Osteoblast (primary cell): ENCODE measurements at places on chromosomes 13 and 19. TPM values are rescaled to one million over a fixed set of nuclear protein-coding genes. Genes with fewer than 3 reads are reported as not detected.

DNA sequence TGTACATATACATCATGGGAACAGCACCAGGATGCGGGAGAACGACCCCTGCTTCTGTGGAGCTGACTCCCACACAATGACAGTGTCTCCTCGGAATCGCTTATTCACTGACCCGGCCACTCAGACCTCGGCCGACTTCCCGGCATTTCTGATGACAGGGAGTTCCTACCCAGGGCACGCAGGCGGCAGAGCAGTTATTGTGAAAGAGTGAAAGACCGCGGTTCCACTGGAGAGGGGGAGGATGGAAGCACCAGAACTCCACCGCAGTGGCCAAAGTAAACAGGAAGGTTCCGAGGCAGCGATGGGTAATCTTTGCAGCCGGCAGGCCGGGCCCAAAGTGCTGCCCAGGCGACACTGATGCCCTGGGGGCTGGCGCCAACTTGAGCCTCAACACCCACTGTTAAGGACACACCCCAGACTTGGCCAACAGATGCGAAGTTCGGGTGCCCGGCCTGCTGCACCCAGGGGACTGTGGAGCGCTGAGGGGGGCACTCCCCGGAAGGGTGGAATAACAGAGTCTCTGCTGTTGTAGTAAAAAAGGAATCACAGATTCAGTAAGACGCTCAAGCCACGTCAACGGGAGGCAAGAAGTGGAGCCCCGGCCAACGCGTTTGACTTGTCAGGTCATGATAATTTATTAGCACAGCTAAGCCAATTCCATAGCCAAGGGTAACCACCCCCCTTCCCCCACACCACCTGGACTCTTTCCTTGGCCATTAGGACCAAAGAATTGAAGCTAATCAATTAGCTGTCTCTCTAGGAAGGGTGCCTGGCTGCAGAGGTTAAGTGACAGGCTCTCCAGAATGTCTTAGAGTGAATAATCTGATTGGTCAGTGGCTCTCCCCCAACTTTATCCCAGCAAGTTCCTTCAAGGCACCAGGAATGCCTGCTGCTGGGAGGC lies 5.8 kb downstream of the MLLT1 start:
- DNase-seq: peak; percentile 99

GRCh38 chr13:48251611-48252081 lies 18.6 kb downstream of the ITM2B start:
- DNase-seq: no peak

Gene PEG3
- total RNA-seq: 1.2 and 1.8 TPM in 2 replicates

GRCh38 chr13:25378528-25378927 lies 6.8 kb downstream of the ATP8A2 start:
- DNase-seq: no peak

- no peak for DNase-seq
Observed at GRCh38 chr13:46121033-46121432, 16.2 kb upstream of the CPB2 start.

- no peak for DNase-seq
Observed at GRCh38 chr13:53743906-53744305, 715.3 kb downstream of the OLFM4 start.

Gene CD33
- not detected in 2 replicates for total RNA-seq

- DNase-seq: no peak
Observed at GRCh38 chr13:88031980-88032559, 360.9 kb downstream of the SLITRK5 start.

GRCh38 chr13:39148513-39148961 lies 110.3 kb downstream of the NHLRC3 start:
- DNase-seq: no peak

DNA sequence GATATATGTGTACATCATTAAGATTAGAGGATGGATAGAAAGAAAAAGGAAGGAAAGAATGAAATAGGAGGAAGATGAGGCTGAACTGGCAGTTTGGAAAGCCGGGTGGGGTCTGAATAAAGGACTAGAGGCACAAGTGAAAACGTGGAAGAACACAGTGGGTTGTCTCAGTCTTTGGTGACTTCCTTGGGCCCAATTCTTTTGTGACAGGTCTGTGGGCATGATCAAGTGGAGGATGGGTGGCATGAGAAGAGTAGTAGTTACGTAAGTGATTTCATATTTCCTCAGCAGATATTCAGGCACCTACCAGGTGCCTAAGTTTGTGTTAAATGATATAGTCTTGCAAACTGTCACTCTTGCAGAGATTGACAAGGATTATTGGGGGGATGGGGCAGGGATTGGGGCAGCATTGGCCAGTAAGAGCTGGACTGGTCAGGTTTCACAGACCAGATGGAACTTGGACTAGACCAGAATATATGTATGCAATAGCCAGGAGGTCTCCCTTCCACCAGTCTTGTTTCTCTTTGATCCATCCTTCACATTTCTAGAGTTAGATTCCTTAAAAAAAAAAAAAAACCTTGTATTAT lies 2.7 kb downstream of the TPP2 start:
- no peak for DNase-seq

DNA sequence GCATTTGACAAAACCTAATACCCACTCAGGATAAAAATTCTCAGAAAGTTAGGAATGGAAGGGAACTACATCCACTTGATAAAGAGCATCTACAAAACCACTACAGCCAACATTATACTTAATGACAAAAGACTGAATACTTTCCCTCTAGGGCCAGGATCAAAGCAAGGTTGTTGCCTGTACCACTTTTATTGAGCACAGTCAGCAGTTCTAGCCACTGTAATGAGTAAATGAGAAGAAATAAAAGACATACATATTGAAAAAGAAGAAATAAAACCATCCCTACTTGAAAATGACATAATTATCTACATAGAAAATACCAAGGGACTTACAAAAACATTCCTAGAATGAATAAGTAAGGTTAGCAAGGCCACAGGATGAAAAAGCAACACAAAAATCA lies 194.8 kb upstream of the ZNF507 start:
- DNase-seq: no peak

GRCh38 chr13:85806553-85807175 lies 7.4 kb upstream of the SLITRK6 start:
- no peak for DNase-seq

DNA sequence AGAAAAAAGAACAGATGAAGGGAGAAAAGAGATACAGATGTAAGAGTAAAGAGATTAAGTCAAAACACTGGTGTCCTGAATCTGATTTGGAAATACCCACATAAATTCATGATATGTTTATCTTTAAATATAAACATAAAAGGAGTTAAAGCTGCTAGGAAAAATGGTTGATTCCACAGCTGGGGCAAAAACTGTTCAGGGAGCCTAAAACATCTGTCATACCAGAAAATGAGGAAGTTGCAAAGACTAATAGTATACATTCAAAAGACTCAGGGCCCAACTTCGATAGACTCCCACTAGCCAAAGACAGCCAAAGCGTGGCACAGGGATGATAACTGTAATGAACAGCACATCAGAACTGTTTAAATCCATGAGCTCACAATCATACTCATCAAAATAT lies 62.0 kb downstream of the ABCC4 start:
- no peak for DNase-seq

- peak; percentile 92 for DNase-seq
Observed at GRCh38 chr19:50330365-50331078, 1.3 kb upstream of the KCNC3 start.

DNA sequence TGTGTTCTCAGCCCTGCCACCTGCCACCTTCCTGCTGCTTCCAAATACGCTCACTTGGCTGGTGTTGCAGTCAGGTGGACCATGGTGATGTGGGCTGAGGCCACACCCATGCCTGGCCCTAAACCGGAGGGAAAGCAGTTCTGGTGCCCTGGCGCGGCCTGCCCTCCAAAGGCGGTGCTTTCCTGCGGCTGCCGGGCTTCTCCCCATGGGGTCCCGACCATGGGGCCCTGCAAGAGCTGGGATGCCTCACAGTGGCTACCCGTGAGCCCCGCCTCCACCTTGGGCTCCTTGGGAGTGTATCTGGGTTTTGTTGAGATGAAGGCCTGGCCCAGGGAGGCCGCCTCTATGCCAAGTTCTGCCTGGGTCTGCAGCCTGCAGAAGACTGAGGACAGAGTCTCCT lies 73.7 kb downstream of the ERICH6B start:
- no peak for DNase-seq

DNA sequence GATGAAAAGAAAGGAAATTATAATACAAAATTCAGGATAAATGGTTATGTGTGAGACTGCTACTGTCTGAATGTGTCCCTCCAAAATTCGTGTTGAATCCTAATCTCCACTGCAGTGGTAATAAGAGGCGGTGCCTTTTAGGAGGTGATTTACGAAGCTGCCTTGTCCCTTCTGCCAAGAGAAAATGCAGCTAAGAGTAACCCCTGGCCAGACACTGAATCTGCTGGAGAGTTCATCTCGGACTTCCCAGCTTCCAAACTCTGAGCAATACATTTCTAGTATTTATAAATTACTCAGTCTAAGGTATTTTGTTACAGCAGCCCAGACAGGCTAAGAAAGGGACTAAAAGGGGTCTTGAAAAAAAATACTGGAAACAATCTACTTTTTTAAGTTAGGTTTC lies 152.6 kb downstream of the KLF12 start:
- no peak for DNase-seq

Gene ZNF221
- total RNA-seq: 9.0 and 9.7 TPM in 2 replicates

- DNase-seq: no peak
Observed at GRCh38 chr13:33403807-33404362, 118.3 kb upstream of the STARD13 start.

DNA sequence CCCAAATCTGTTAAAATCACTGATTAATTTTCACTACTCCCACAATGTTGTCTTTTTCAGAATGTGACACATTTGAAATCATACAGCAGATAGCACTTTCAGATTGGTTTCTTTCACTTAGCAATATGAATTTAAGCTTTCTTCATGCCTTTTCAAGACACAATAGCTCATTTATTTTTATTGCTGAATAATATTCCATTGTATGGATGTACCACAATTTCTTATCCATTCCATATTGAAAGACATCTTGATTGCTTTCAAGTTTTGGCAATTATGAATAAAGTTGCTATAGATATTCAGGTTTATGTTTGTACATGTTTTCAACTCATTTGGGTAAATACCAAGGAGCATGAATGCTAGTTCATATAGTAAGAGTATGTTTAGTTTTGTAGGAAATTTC lies 2635.6 kb upstream of the PCDH20 start:
- DNase-seq: no peak

Gene ATP8B3
- 0.59 and 0.72 TPM in 2 replicates for total RNA-seq

Gene KIR2DL4
- total RNA-seq: not detected in 2 replicates

DNA sequence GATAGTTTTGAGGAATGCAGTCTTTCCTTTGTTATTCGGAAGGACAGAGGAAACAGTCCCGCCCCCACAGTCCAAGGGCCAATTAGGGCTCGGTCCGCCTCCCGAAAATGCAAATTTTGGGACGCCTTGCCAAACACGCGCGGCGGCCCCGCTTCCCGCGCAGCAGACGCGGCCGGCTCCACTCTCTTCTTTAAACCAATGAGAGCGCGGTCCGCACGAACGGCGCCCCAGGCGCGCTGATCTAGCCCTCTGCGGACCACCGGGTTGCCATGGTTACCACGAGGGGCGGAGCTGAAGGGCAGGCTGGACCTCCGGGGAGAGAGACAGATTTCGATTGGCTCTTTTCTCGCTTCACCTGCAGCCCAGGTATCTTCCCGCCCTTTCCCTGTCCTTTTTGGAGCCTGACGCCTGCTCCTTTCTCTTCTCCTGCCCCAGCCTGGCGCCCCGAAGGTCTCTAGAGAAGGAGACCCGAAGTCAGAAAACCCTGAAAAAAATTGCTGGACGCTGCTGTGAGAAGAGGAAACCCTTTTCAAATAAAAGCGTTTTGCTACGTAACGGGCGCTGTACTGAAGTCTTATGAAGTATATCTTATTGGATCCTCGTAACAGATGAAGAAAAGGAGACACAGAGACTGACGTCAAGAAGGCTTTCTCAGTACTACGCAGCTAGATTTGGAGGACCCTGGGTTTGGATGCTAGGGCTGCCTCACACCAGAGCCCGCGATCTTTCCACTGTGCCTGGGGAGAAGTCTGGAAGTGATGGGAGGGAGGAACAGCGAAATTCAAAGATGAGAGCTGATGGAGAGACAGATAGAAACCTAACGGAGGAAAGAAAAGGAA lies 2.0 kb downstream of the PTH2 start:
- DNase-seq: peak; percentile 97

Gene PROZ
- not detected in 2 replicates for total RNA-seq

GRCh38 chr13:43414111-43414510 lies 372.7 kb downstream of the ENOX1 start:
- no peak for DNase-seq

DNA sequence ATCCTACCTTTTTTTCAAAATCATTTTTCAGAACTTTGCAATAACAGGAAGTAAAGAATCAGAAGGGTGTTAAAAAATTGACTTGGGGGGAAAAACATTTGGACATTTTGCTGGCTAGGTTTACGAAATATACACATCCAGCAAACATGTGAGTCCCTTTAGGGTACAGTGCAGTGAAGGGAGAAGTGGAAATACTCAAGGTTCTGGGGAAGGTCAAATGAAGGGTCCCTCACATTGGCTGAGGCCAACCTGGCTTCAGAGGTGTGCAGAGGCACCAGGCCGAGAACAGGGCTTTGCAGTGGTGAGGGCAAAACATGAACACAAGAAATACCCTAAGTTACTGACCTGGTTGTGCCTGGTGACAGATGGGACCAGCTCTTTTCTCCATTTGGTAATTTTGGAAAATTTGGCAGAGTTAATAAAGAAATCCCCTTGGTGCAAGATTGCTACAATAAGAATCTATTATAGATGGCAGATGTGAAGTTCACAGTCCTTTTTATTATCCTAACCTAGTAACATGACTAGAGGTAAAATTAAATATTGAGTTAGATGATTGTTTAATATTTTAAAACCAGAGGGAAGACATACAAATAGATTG lies 1.5 kb upstream of the UPF3A start:
- DNase-seq: peak; percentile 6

DNA sequence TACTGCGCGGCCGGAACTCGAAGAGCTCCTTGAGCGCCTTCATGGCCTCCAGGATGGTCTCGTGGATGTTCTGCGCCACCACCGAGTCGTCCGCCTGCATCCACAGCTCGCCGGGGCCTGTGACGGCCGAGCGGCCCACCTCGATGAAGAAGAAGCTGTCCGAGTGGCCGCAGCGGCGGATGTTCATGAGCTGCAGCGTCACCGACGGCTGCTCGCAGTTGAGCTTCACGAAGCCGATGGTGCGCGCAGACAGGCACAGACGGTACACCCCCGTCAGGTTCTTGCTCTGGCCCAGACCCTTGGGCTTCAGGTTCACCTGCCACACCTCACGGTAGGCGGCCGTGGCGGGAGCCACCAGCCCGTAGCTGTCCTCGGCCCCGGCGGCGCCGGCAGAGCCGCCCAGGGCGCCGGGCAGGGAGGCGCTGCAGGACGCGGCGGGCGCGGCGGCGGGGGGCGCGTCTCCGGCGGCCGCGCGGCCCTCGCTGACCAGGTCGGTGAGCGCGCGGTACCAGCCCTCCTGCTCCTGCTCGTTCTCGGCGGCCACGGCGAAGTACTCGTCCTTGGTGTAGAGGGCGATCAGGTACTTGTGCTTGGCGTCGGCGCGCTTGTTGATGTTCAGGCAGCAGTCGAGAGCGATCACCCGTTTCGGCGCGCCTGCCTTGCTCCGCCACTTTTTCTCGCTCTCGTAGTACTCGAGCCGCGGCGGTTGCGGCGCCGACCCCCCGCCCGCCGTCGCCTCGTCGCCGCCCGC lies 1.1 kb downstream of the IRS2 start:
- DNase-seq: peak; percentile 87

- no peak for DNase-seq
Observed at GRCh38 chr13:80265348-80265747, 75.6 kb downstream of the SPRY2 start.

- DNase-seq: peak; percentile 98
Observed at GRCh38 chr19:18588611-18589379, at the start of gene REX1BD. Gene REX1BD, plus strand, starts transcription at chr19:18588798. Its CDS starts 4 bp downstream, at chr19:18588802.
